ENCODE measurements at places on chromosomes 4 and X.

GRCh38 chrX:140298960-140299825 is 205.7 kb downstream of the SOX3 start:
- no peak for DNase-seq

DNA sequence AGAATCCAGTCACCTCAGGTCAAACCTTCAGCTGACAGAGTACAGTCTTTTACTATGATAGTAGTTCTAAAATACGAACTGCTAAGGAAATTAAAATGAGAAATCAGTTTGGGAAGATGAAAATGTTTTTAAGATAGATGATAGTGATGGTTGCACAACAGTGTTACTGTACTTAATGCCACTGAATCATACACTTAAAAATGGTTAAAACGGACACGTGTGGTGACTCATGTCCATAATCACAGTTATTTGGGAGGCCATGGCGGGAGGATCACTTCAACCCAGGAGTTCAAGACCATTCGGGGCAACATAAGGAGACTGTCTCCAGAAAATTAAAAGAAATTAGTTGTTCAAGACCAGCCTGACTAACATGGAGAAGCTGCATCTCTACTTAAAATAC is 41.4 kb downstream of the ABHD18 start:
- no peak for DNase-seq

GRCh38 chr4:140837736-140838135 is 81.6 kb upstream of the TBC1D9 start:
- no peak for DNase-seq

- no peak for DNase-seq
Measured at GRCh38 chrX:19791562-19791961, 95.8 kb downstream of the SH3KBP1 start.

Measured in kidney glomerular epithelial cell (primary cell).